ENCODE measurements at places on chromosomes 6 and 20. TPM values are rescaled to one million over a fixed set of nuclear protein-coding genes. Genes with fewer than 3 reads are reported as not detected.

GRCh38 chr20:62887152-62887859 is 25.7 kb upstream of the TCFL5 start:
- no peak for DNase-seq

DNA sequence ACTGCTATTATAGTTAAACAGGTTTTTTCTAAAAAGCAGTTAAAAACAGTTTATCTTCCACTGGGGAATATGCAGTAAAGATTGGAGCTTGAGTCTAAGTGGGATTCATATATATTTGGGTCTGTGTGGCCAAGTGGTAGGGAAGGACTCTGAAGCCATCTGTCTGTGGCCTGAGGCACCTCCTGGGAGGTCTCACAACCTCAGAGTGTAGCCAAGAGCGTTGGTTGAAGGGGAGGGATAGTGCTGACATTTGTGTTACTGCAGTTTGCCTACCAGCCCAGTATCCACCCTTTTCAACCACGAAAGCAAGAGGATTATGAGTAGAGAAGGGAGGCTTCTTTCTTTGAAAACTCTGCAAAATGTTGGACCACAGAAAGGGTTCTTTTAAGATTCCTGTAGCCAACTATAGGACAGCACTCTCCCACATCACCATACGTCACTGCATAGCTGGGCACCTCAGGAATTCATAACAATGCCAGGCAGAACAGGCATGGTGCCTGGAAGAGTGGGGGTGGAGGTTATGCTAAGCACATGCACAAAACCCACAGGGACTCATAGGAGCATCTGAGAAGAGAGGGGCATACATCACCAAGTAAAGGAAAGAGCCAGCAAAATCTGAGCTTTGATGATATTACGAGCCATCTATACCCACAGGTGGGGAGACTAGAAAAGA is 90.5 kb upstream of the HEY2 start:
- DNase-seq: no peak

DNA sequence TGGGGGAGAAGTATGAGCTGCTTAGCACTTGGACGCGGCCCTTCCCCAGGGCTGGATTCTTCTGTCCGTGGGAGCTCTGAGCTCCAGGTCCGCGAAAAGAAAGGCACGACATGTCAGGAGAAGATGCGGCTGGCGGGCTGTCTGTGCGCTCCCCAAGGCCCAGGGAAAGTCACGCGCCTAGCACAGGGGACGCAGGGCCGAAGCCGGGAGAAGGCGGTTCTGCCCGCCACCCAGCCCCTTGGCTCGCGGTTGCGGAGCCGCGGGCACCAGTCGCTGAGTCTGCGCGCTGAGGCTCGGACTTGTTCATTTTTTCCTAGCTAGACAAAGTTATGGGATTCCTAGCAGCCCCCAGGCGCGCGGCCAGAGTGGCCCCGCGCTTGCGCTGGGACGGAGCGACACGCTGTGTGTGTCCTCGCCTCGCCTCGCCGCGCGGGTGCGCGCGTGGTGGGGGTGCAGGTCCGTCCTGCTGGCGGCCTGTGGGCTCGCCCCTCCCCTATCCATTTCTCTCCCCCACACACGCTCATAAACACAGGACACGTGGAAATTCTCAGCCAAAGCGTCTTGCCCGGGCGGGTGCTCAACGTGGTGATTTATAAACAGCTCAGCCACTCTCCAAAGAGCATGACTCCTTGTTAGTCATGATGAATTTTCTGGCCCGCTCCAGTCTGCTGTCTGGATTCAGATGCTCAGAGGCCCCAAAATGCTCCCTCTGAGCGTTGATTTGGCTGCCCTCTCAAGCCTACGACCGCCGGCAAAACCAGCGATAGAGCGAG is 1.9 kb upstream of the POU3F2 start:
- DNase-seq: no peak

MEP1A gene
- polyA plus RNA-seq: not detected

XKR7 gene
- polyA plus RNA-seq: 0.35 TPM

Measured in left kidney (tissue), 8 donors.